ENCODE measurements at places on chromosomes 16 and 17. TPM values are rescaled to one million over a fixed set of nuclear protein-coding genes. Genes with fewer than 3 reads are reported as not detected.

The AHSP gene
- total RNA-seq, result not detected

The BIRC5 gene
- total RNA-seq, result 95.0 TPM

The SMIM5 gene
- 1.1 TPM for total RNA-seq

The MPV17L gene
- total RNA-seq, result 4.7 TPM

The TM4SF5 gene
- 0.39 TPM for total RNA-seq

The SYNGR3 gene
- 7.6 TPM for total RNA-seq

The NPIPA8 gene
- total RNA-seq, result 0.84 TPM

The C17orf113 gene
- 0.70 TPM for total RNA-seq

The SPNS2 gene
- 11.3 TPM for total RNA-seq

The ERBB2 gene
- 34.4 TPM for total RNA-seq

All from A549 treated with Hydrocortisone at 1 μM for 4 hours (cell line).